ENCODE measurements at places on chromosomes 16 and 17. TPM values are rescaled to one million over a fixed set of nuclear protein-coding genes. Genes with fewer than 3 reads are reported as not detected.

GRCh38 chr17:69574257-69575197 lies 160.0 kb downstream of the MAP2K6 start:
- no peak for DNase-seq

DNA sequence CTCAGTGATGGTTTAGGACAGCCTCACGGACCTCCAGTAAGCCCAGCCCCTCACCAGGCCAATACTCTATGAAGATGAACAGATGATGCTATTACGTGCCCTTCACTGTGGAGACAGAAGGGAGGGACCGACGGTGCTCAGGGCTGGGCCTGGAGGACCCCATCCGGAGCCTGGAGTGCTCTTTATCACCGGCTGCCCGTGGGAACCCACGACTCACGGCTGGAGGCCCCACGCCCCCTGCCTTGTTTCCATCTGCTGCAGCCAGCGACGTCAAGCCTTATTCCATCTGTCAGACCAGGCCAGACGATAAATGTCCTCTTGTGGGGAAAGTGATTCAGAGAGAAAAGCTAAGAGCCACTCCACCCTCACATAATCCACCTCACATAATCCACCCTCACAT lies 4.0 kb upstream of the TIMM22 start:
- DNase-seq, result no peak

DNA sequence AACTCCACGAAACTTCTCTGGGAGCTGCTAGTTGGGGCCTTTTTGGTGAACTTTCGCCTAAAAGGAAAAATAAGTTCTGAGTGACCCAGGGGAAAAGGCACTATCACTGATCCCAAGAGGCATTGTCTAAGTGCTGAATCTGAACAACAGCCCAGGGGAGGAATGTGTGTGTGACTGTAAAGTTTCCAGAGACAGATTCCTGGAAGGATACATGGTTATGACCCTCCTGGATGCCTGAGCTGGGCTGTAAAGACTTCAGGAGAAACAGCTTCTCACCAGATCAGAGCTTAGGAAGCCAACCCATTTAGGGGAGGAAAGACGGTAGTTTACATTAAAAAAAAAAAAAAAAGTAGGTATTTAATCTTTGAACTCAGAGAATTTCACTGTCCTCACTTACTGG lies 20.2 kb downstream of the HIGD1B start:
- DNase-seq, result no peak

DNA sequence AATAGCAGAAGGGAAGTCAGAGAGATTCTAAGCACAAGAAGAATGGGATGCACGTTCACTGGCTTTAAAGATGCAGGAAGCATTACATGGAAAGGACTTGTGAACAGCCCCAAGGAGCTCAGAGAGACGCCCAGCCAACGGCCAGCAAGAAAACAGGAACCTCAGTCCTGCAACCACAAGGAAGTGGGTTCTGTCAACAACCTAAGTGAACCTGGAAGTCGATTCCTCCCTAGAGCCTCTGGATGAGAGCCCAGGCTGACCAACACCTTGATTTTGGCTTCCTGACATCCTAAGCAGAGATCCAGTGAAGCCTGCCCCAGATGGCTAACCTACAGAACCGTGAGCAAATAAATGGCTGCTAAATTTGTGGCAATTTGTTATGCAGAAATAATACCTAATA lies 24.5 kb downstream of the GPR142 start:
- DNase-seq, result no peak

GRCh38 chr17:57599271-57600045 lies 145.6 kb downstream of the CCDC182 start:
- DNase-seq, result no peak

DNA sequence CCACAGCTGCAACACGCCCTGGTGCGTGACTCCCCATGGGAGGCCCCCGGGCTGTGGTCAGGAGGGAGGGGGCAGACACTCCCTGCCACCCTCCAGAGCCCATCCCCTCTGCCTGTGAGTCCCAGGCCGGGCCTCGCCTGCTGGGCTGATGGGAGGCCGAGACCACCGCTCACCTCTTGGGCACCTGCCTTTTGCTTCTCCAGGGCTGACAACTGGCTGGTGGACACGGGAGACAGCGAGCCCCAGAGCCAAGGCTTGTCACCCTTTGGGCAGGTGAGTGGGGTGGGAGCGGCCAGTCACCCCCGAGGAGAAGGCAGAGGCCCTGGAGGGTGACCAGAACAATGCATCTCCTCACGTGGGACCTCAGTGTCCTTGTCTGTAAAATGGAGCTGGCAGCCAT lies 20.8 kb downstream of the CHMP1A start:
- DNase-seq, result no peak

DNA sequence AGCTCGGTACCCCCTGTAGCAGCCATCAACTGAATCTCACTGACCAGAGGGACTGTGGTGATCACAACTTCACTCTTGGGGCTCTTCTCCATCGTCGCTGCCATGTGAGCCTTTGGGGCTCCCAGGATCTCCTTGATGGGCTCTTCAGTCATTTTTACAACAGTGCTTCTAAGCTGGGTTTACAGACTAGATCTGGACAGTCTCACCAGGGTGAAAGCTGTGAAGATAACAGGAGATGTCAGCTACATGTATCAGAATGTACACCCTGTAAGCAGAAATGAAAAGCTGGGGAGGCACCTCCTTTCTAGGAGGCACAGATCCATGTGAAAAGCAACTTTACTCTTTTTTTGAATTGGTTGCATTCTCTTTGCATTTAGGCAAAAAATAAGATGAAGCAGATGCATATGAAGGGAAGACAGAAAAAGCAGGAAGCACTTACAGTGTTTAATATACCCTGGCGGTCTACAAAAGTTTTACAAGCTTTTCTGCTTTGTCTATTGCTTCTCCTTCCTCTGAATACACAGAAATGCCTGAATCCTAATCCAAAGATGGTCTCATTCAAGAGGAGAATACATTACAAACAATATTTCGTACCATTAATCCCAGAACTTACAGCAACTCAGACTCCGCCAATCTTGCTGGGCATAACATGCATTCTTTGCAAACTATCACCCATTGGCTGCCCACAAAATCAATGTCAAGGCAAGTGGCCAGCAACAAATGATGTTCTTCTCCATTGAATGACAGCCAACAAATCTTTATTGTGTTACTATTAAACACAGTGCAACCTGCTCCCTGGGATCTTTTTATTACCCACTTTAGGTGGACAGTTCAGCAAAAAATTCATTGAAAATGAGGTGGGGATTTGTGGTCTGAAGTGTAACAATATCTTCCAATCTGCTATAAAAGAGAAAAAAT lies 1.5 kb downstream of the TMEM100 start:
- DNase-seq, result no peak

GRCh38 chr17:79154446-79154845 lies 79.8 kb downstream of the ENGASE start:
- DNase-seq, result peak; percentile 32

DNA sequence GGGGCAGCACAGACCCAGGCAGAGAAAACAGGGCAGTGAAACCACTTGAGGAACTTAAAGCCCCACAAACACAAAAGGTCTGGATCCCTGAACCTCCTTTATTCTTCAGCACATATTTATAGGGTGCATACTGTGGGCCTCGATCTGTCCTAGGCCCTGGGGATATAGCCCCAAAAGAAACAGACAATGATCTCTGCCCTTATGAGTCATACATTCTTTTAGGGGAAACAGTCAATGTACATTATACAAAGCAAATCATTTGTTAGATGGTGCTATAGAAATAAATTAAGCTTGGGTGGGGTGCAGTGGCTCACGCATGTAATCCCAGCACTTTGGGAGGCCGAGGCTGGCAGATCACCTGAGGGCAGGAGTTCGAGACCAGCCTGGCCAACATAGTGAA lies 10.0 kb upstream of the HES7 start:
- no peak for DNase-seq

DNA sequence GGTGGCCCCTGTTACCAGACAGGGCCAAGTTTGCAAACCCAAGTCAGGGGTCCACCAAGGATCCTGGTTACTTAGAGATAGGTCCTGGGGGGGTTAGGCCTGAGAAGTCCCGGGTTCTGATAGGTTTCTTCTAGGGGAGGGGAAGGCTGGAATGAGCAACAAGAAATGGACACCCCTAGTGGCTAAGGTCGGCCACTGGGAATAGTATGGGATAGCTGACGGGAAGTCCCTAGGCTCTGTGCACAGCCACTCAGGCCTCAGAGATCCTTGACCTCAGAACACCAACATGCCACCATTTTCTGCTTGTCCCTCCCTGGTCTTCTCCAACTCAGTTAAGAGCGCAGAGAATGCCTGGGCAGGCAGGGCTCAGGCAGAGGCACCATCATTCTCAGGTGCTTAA lies 13.4 kb downstream of the TK2 start:
- DNase-seq, result no peak

DNA sequence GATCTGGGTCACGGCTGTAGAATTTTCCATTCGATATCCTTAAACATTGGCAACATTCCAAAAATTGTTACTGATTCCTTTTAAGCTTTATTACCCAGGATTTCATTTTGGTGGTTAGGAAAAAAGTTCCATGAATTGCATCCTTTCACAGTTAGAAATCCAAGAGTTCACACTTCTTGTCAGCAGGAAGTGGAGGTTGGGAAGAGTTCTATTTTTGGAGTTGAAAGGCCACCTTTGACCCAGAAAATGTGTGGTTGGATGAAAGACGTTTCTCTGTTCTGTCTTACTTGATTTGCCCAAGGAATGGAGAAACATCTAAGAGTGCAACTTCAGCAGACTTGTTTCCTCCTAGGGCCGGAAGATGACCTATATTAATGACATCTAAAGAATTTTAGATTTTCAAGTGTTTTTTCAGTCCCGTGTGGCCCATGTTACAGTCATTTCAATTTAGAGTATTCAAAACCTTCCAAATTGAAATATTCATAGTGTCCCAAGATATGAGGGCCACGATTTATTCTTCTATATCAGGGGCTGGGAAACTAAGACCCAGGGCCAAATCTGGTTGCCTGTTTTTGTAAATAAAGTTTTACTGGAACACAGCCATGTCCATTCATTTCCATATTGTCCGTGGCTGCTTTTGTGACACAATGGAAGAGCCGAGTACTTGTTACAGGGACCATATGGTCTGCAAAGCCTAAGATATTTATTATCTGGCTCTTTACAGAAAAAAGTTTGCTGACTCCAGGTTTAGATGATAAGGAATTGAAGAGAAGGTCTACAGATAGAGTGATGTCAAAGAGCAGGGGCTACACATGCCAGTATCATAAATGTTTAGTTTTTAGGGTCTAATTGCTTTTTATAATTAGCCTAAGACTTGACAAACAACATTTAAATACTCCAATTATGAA lies 50.2 kb downstream of the CDK5R1 start:
- no peak for DNase-seq

GRCh38 chr17:70857351-70857750 lies 688.0 kb downstream of the KCNJ2 start:
- DNase-seq, result no peak

DNA sequence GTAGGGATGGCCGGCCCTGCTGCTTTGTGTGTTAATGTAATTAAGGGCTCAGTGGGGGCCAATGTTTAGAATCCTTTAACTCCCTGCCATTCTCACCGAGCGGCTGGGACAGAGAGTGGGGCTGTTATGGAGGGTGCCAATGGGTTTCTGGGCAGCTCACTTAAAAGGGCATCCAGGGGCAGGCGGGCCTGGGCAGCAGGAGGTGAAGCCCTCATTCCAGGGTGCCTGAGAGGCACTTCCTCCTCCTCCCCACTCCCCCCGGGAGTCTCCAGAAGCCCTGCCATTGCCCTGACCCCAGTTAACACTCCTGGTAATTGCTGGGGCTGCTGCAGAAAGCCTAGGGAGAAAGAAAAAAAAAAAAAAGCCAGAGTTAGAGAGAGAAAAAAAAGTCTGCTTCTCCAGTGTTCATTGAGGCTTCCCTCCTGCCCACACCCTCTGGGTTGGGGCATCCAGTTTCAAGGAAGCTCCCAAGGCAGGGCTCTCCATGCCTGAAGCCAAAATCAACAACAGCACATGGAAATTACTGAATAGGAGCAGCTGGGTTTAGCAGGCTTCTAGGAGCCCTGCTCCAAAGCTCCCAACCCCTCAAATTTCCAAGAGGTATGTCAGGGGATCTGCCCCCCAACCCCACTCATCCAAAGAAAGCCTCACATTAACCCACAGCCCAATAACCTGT lies 28.0 kb downstream of the CUEDC1 start:
- DNase-seq, result peak; percentile 77

DNA sequence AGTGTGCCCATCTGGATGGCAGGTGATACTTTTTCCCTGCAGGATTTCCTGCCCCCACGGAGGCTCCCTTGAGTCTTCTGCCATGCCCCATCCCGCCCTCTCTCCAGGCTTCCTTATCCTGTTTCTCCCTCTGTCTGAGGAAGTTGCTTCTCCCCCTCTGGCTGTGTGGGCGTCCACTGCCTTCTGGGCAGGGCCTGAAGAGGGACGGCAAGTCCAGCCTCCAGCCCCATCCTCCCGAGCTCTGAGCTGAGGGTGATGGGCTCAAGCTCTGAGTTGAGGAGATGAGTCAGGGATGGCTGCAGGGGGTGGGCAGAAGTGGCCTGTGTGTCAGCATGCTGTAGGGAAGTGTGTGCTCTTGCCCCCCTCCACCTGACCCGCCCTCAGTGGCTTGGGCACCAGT lies 14.2 kb upstream of the RAP1GAP2 start:
- no peak for DNase-seq

DNA sequence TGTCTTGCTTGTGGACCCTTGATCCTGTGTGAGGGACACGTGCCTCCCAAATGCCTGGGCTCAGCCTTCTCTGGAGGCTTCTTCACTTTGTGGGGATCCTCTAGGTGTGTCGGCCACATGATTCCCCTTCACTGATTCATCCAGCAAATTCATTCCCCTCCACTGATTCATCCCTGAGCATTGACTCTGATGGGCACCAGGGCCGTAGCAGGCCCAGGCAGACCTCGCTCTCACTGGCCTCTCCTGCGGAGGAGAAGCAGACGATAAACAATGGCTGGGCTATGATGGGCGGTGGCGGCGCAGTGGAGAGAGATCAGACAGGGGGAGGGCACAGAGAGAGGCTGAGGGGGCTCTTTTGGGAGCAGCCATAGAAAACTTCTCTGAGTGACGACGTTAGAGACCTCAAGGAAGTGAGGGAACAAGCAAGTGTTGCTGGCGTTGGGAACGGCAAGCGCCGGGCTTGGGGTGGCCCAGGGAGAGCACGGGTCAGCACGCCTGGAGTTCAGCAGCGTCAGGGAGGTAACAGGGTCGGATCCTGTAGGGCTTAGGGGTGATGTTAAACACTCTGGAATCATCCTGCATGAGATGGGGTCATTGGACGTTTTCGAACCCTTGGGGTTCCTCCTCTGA lies 17.5 kb upstream of the RPTOR start:
- DNase-seq, result no peak

DNA sequence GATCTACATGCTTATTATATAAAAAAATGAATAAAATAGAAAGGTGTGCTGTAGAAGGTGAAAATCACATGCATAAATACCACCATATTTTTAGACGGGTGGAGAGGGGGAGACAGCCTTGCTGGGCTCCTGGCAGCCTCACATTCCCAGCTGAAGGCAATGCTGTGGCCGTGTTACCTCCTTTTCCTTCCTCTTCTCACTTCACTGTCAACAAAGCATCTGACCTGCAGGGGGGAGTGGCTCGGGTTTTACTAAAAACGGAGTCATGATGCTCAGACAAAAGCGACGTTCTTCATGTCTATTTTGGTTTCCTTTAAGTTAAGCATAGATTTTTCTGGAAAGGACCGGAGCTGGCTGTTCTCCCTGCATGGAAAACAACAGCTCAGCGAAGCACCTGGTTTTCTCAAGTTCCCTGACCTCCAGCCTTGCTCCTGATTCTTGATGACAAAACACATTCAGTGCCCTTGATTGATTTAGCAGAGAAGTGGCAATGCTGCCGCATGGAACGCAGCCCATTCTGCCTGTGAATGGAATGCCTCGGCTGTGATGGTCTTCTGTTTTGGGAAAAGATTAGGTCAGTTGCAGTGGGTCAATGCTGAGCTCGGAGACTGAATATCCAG lies 5.5 kb upstream of the RPTOR start:
- no peak for DNase-seq

The PLK1 gene
- total RNA-seq, result 6.8 TPM

The FOXC2 gene
- total RNA-seq, result not detected

The CA4 gene
- 0.92 TPM for total RNA-seq

The NPIPA1 gene
- 78.8 TPM for total RNA-seq

The SLC16A5 gene
- total RNA-seq, result 132 TPM
